NCI-H1092 treated with DMSO at 0.1 percent for 48 hours (cell line): ENCODE measurements at places on chromosomes 3 and 15.
A peak's percentile ranks its signal among the peaks of the same experiment; 100 is the strongest.

- DNase-seq: no peak
These were observed 124.2 kb upstream of the SMAD3 start for GRCh38 chr15:66941108-66941711.

GRCh38 chr3:188959013-188959412 is 212.8 kb upstream of the TPRG1 start:
- DNase-seq: no peak

DNA sequence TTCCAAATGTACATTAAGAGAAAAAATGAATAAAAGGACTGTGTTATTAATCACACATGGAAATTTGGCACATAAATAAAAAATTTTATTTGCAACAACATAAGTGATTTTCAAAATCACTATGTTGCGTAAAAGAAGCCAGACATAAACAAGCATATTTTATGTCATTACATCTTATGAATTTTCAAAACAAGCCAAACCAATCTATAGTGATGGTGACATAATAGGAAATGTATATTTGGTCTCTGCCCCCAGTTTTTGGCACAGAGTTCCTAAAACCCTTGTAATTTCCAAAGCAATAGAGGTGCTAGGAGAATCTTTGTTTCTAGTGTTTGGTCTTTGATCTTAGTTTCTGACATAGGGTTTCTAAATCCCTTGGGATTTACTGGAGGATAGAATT is 543.3 kb downstream of the ZBBX start:
- no peak for DNase-seq

GRCh38 chr3:103644450-103644849 is 1209.6 kb downstream of the ZPLD1 start:
- no peak for DNase-seq

DNA sequence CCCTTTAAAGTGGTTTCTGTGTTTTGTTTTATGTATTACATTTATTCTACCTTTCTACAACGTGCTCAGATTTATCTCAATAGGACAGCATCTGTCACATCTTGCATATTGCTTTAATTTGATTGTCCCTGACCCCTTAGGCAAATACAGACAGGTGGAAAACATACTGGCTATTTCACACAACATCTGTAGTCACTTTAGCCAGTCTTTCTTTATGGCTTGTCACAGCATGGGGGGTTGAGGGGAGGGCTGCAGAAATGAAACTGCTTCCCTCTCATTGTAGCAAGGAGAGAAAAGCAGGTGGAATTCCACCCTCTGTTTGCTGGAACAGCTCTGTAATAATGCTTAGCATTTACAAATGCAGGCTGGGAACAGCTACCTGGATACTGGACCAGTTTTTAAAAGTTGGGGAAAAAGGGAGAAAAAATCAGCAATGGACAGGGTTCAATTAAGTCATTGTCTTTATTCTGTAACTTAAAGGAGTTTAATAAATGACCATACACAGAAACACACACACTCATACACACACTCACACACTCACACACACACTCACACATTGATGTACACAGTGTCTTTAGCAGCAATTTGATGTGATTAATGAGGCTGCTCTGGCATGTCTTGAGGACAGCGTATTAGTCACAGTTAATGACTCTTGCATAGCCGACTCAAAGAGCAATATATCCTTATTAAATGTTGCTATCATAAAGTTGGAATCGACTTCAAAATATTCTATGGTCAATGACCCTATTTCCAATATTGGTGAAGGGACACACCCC is 283.7 kb upstream of the GBE1 start:
- peak; percentile 67 for DNase-seq

DNA sequence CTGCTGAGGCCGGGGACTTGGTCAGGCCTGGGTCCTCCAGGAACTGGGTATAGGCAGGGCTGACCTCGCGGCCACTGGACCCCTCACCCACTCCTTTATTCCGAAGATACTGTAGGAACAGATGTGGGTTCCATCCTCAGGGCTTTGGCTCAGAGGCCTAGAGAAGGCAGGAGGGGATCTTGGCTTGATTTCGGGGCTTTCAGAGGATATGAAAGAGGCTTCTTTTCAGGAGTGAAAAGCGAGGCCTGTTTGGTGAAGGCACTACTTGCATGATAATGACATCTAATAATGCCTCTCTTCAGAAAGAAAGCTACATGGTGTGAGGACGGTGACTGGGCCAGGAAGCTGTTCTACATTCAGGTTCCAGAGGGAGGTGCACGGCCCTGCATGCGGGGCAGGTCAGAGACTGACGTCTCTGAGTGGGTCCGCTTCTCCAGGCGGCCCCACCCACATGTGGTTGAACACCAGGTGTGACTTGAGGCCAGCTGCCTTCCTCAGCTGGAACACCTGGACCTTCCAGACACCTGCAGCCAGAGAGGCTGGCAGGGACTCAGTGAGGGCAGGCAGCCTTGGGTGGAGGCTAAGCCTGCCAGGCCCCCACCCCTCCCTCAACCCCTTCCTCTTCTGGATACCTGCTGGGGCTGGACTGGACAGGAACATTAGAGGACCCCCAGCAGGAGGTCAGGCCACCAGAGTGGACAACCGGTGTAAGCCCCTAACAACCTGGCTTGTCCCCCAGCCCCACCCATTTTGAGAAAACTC is 31.1 kb upstream of the HHATL start:
- no peak for DNase-seq

- DNase-seq: no peak
These were observed 151.3 kb downstream of the CFAP20DC start for GRCh38 chr3:58898513-58898912.

GRCh38 chr15:69468241-69469121 is 15.9 kb downstream of the RPLP1 start:
- DNase-seq: peak; percentile 89

- DNase-seq: no peak
These were observed 340.1 kb downstream of the PTPRG start for GRCh38 chr3:61901496-61901895.

DNA sequence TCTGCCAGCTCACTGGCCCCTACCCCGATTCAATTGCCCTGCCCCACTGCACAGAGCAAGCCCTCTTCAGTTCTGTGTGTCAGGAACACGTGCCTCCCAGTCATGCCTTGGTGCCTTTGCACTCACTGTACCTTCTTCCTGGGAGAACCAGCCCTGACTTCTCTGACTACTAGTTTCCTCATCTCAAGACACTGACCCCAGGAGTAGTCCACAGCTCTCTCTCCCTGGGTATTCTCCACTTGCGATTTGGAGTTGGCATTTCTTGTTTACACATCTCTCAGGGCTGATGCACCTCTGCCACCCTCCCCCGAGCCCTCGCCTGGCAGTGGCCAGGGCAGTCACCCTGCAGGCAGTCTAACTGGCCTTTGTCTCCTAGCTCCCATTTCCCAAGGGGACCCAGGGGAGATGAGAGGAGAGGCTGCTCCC is 5.7 kb downstream of the CISH start:
- DNase-seq: no peak

DNA sequence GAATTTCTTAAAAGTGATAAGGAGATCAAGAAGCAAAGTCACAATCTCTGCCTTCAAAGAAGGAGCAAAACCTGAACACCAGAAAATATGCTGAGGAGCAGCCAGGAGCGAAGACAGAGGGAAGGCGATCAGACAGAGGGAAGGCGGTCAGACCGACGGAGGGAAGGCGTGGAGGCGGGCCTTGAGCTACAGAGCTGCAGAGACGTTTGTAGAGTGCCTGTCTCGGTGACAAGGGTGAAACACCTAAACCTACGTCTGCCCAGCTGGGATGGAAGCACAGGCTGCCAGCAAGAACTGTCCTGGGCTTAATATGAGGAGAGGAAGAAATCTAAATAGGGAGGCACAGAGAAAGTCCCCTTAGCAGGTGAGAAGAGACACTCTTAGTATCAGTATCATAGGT is 476.0 kb downstream of the OCA2 start:
- no peak for DNase-seq

- no peak for DNase-seq
These were observed 140.7 kb upstream of the MEF2A start for GRCh38 chr15:99424978-99425656.

- DNase-seq: no peak
These were observed 27.7 kb upstream of the LPP start for GRCh38 chr3:188126276-188126675.

GRCh38 chr3:53100818-53101466 is 29.3 kb downstream of the RFT1 start:
- no peak for DNase-seq

DNA sequence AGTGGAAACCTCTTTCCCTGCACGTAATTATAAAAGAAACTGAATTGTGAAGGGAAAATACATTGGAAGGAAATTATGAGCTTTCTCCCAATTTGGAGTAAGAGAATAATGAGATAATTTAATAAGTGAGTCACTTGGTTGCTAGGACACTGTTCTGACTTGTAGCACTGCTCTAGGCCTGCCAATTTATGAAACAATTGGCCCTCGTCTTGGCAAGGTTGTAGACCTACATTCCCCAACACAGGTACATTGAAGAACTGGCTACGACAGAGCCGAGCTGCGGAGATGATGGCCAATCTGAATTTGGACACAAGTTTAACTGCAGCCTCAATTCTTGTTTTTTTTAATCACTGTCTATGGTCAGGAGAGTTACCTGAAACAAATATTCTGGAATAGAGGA is 674.1 kb downstream of the MECOM start:
- no peak for DNase-seq

DNA sequence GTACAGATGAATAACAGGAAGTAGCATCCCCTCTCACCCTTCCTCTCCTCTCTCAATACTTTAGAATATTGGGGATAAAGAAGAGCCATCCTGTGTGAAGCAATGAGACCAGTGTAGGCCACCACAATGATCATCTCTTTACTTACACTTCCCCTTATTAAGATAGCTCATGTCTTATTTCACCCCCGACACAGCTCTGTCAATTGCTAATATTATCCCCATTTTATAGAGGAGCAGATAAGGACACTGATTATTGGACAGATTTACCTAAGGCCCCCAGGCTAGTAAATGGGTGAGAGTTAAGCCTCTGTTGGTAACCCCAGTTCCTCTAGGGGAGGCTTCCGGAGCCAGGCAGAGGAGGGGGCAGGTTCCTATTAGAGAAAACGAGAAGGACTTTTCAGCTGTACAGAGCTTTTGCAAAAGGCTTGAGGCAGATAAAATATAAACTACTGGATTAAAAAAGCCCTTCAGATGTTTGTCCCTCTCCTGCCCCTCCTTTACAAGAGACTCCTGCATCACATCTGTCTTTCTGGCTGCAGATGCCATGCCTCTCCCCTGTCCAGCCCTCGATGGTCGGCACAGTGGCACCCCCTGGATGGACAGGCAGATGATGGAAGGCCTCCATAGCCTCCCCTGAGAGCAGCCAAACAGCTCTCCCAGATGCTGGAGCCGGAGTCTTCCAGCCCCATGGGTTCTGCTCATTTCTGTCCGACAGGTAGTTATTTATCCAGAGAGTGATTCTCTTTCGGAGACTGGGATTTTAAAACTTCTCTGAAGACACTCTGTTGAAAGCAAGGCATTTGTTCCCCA is 49.4 kb upstream of the LCTL start:
- DNase-seq: no peak

GRCh38 chr3:159260049-159260662 is 458.3 kb downstream of the MFSD1 start:
- peak; percentile 26 for DNase-seq

DNA sequence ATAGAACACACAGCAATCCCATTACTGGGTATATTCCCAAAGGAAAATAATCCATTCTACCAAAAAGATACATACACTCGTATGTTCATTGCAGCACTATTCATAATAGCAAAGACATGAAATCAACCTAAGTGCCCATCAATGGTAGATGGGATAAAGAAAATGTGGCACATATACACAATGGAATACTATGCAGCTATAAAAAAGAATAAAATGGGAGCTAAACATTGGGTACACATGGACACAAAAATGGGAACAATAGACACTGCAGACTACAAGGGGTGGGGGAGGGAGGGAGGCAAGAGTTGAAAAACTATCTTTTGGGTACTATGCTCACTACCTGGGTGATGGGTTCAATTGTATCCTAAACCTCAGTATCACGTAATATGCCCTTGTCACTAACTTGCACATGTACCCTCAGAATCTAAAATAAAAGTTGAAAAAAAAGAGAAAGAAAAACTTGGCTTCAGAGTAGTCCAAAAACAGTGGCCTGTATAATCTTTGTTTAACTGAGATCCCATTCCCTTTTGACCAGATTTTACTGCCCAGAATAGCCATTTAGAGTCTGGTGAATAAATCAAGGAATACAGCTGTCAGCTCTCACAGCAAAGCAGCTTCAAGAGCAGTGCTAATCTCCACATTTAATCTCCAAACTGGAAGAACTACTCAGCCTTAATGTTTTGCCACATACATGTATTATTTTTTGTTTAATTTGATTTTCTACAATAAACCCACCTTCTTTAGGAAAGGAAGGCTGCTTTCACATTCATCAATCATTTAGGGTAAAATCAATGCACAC is 54.5 kb upstream of the XRN1 start:
- no peak for DNase-seq

- peak; percentile 30 for DNase-seq
These were observed 40.9 kb downstream of the KY start for GRCh38 chr3:134609821-134610431.

- DNase-seq: no peak
These were observed 19.2 kb upstream of the KPNA1 start for GRCh38 chr3:122533931-122534334.

DNA sequence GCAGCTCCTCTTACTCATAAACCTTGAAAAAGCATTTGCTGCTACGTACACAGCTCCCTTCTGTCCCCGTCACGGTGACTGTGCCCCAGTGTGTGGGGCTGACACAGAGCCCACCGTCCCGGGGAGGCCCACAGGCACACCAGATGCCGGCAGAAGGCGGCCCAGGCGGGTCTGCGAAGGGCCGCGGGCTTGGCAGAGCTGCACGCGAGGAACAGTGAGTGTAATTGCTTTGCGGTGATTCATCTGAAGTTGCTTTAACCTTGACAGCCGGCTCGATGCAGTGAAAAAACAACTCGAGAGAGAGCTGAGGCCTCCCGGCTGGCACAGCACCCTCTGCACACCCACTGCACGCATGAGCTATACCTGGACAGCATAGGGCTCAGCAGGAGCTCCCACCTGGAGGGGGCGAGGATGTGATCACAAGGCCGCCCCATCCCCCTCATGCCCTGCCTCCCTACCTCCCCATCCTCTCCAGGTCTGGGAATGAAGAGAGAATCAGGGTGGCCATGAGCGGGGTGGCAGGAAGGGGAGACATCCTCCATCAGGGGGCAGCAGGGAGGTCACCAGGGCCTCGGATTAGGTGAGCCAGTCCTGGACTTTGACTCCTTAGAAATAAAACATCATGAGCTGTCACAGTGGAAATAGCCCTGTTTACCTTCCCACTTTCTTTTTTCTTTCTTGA is 172.7 kb downstream of the MEGF11 start:
- DNase-seq: no peak

- DNase-seq: no peak
These were observed 92.0 kb downstream of the SYNPR start for GRCh38 chr3:63370094-63370493.

DNA sequence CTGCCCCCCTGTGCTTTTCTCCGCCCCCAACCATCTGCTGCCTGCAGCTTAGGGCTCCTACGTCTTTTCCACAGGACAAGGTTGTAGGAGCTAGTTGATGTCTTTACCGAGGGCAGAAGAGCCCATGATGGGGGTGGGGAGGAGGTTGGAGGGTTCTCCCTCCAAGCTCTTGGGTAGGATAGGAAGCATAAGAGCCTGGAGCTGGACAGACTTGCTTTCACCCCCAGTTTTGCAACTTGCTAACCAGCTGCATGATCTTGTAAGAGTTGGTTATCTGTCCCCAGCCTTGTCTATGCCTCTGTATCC is 856 bp downstream of the ABCF3 start:
- no peak for DNase-seq
